Transverse colon (tissue), 4 donors: ENCODE measurements at places on chromosomes 3 and 15. TPM values are rescaled to one million over a fixed set of nuclear protein-coding genes. Genes with fewer than 3 reads are reported as not detected.

GRCh38 chr3:107236655-107237337 lies 140.4 kb upstream of the CCDC54 start:
- no peak for DNase-seq

GRCh38 chr15:69013726-69014406 lies 629 bp upstream of the NOX5 start:
- no peak for DNase-seq

DNA sequence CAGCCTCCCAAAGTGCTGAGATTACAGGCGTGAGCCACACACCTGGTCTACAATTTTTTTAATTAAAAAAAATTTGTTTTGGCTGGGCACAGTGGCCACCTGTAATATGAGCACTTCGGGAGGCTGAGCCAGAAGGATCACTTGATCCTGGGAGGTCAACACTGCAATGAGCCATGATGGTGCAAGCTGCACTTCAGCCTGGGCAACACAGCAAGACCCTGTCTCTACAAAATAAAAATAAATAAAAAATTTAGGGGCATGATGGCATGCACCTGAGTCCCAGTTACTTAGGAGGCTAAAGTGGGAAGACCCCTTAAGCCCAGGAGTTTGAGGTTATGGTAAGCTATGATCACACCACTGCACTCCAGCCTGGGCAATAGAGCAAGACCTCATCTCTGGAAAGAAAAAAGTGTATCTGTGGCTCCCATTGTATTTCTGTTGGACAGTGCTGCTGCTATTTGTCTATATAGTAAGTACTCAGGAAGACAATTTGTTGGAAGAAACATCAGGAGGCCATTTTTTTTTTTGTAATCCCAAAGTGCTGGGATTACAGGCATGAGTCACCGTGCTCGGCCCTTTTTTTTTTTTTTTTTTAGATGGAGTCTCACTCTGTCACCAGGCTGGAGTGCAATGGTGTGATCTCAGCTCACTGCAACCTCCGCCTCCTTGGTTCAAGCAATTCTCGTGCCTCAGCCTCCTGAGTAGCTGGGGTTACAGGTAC lies 27.5 kb upstream of the SH3BP5 start:
- DNase-seq = no peak

GRCh38 chr15:69848551-69849231 lies 249.0 kb downstream of the TLE3 start:
- no peak for DNase-seq

- peak; percentile 60 for DNase-seq
Observed at GRCh38 chr3:123719862-123720453, 135.1 kb upstream of the HACD2 start.

LRRC31 gene
- 18.0 TPM for total RNA-seq

CTXN2 gene
- total RNA-seq = not detected
